ENCODE measurements at places on chromosomes 7 and 10. TPM values are rescaled to one million over a fixed set of nuclear protein-coding genes. Genes with fewer than 3 reads are reported as not detected.

- no peak for DNase-seq
Measured at GRCh38 chr10:57098146-57098545, 737.1 kb upstream of the ZWINT start.

The TFPI2 gene
- total RNA-seq = 1.4 TPM

DNA sequence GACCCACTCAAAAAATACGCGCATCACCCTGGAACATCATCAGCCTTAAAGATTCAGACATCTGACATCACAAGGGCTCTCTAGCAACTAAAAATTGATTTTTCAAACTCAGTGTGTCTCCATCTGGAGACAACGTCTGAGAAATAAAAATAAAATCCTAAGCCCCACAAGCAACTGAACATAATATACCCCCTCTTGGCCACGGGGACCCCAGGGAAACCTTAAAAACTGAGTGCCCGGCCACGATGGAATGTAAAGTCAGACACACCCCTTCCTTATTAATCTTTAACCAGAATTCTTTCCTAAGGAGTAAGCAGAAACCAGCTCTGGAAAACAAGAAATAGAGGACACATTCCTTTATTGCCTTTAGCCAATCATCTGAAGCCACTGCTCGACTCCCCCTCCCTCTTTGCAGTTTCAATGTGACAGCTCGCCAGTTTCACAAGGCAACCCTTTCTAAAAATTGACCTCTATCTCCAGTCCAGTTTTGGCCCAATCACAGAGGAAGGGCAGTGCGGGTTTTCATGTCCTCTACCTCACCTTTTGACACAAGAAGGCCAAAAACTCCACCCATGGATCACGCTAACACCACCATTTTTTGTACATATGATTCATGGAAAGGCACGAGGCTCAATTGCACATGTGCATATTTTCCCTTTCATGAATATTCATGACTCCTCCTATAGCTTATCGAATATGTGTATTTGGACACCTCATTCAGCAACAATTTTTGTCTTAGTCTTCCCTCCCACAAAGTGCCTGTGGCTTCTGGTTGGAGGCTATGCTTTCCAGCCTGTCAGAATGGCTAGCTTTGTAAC lies 24.2 kb downstream of the IFIT3 start:
- no peak for DNase-seq

The CRYGN gene
- total RNA-seq = not detected

DNA sequence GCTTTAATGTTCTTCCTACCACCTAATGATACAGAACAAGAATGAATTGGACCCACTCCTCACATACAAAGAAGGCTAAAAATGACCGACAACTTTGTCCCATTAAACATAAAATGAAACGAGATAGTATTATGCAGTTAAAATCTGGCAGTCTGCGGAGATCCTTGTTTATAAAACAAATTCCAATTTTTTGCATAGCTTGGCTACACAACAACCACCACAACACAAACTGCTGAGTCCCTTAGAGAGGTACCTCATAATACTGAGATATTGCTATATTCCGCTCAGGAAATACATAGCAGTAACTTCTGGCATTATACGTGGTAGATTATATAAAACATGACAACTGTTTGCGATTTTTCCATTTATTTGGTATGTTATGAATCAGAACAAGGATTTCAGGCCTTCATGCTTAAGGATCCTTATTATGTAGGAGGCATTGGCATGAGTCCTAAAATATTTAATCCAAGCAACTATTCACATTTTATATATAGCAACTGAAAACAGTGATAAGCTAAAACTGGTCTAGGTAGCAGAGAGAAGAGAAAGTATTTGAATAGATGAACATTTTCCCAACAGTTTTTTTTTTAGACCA lies 96.0 kb downstream of the ANK3 start:
- DNase-seq = no peak

DNA sequence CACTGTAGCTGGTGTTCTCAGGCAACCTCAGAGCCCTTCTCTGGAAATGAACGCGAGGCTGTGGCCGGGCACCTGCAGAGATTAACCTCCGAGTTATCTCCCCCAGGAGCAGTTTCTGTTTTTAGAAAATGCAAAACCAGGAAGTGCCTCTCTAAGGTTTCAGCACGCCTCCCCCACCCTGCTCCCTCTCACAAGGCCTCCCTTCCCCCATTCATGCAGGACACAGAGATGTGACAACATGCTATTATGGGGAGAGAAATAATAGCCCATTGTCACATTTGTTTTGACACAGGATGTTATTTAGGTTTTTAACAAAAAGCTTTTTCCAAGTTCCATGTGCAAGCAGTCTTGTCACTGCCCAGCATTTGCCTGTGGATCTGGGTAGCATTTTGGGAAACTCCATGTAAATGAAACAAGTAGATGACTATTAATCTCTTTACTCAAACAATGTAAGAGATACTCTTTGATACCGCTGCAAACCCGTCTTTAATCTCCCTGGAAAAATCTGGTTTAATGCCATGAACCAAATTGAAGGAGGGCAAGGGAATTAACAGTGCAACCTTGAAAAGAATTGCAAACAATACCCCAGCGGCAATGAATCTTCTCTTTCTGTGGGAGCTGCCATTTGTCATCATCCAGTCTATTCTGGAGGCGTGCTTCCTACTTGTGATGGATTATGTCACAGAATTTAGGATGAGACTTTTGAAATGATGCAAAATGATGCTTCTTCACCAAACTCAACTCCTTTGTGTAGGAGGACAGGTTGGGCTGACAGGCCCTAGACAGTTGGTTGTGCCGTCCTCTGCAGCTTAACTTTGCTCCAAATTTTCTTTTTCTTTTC lies 86.5 kb upstream of the NMT2 start:
- DNase-seq = no peak

- DNase-seq = no peak
Measured at GRCh38 chr7:67671006-67671548, 674.4 kb downstream of the TYW1 start.

- DNase-seq = no peak
Measured at GRCh38 chr10:60714233-60714632, 64.0 kb upstream of the CDK1 start.

The HIBADH gene
- 5.7 TPM for total RNA-seq

- no peak for DNase-seq
Measured at GRCh38 chr10:73837072-73837471, 25.7 kb upstream of the NDST2 start.

- no peak for DNase-seq
Measured at GRCh38 chr10:133489816-133490588, 36.3 kb downstream of the SCART1 start.

The DRGX gene
- not detected for total RNA-seq

The NME8 gene
- total RNA-seq = not detected

DNA sequence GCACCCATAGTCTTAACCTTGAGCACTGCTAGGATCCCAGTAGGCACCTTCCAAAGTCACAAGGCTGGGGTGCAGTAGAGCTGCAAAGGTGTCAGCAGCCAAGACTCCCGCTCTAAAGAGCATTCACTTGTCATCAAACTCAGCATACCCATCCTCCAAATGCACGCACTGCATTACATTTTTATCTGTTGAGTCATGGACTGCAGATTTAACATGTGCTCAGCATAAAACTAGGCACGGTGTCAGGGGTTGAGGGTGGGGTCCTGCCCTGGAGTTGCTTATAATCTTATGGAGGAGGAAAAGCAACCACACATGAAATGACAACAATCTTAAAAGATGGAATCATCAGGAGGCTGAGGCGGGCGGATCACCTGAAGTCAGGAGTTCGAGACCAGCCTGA lies 102.6 kb downstream of the PARP12 start:
- DNase-seq = no peak

DNA sequence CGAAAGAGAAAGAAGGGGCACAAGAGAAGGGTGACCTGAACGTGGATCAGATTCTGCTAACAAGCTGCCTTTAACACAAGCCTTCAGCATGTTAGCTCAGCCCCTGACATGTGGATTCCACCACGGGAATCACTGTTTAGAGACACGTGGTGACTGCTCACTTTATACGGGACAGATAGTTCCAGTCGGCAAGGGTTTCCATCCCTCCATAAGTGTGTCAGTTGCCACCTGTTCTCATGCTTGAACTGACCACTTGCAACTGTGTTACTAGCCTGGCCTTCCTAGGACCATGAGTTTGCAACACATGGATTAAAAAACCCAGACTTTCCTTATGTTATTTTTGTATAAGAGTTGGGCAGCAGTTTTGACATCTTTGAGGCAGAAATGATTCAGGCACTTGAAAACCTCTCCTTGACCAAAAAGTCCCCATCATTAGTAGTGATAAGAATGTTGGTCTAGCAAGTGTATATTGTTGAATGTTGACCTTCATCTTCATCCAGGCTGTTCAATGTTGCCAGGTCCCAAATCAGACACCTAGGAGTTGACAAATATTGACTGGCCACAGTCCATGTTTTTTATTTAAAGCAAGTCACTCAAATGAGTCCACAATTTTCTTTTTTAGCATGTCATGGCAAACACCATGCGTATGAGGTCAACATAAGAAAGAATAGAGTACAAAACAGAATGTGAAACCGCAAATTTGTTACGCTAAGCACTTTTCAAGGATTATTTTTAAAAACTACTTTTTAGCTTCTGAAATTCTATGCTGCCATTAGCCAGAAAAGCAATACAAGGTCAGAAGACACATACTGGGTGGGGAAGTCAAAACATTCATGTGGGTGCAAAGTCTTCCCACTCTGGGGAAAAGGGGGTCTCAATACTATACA lies 101.6 kb downstream of the ABLIM1 start:
- DNase-seq = no peak

GRCh38 chr7:12777257-12777656 lies 89.8 kb downstream of the ARL4A start:
- no peak for DNase-seq

The DKK1 gene
- total RNA-seq = not detected

DNA sequence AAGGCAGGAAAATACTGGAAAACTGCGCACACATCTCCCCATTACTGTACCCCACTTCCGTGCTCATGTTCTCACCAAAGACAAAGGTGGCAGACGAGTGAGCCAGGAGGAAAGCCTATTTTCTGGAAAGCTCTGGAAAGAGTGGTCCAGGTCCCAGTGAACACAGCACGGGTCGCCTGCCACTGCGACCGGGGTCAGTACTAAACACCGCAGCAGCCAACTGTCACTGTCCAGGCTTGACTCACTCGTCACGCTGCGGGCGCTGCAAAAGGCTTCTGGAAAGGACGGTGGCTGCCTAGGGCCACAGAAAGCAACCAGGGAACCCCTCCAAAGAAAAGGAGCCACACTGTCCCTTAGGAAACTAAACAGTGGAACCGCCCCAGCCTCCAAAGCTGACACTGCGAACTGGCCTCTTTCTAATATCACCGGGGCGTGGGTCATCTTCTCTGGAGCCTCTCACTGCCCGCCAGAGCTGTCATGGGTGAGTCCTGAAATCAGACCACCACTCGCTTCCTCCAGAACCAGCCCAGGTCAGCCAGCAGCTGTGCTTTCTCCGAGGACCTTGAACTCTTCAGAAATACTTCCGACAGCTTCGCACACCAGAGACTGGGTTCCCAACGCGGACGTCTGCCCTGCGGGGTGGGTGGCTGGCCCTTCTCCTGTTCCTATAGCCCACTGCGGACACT lies 4.0 kb downstream of the RADIL start:
- DNase-seq = no peak

The LBX1 gene
- not detected for total RNA-seq

DNA sequence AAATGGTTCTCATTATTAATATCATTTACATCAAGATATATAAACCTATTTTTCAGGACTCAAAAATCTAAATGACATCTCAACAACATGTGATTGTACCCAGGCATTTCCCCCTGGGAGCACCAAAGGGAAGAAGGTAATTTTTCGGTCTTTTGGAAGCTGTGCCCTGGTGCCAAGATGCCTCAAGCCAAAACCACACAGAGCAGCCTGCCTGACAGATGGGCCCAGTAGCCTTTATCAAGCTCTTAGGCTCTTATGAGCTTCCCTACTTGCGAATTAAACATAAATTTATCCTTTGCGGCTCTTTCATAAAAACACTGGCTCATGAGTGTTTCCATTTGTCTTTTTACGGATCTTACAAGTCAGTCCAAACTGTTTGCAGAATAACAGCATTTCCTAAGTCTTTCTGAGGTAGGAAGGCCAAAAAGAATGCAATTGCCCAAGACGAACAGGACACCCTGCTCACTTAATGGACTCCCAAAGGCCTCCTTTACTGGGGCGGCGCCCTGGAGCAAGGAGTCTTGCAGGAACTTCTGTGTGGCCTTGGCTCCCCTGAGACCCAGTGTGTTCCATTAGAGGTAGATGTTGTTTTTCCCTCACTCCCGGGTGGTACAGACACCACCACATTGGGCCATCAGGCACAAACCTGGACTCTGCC lies 4.1 kb upstream of the RASSF4 start:
- DNase-seq = no peak

The IPMK gene
- 3.5 TPM for total RNA-seq
